ENCODE measurements at places on chromosomes 5 and 9. TPM values are rescaled to one million over a fixed set of nuclear protein-coding genes. Genes with fewer than 3 reads are reported as not detected.

Gene INPP5E
- total RNA-seq: 7.7 TPM

Gene LPAR1
- total RNA-seq: 25.1 TPM

Gene ALDH1A1
- 149 TPM for total RNA-seq

Gene PCDHA1
- total RNA-seq: not detected

Gene GLRX
- 80.7 TPM for total RNA-seq

Gene SLC6A7
- not detected for total RNA-seq

Gene OR1Q1
- total RNA-seq: not detected

Gene PCDHA3
- total RNA-seq: 0.63 TPM

DNA sequence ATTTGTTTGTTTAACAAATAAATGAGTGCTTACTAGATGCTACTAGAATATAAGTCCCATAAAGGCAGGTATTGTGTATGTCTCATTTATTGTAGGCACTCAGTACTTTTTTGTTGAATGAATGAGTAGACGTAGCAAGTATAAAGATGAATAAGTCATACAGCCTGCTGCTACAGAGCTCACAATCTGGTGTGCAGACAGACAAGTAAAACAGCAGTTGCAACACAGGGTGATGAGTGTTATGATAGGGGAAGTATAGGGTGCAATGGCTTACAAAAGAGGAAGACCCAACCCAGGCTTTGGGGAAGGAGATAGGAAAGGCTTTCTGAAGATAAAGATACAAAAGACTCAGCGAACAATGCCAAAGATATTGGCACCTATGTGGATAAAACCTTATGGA lies 47.7 kb downstream of the SH3RF2 start:
- no peak for DNase-seq

DNA sequence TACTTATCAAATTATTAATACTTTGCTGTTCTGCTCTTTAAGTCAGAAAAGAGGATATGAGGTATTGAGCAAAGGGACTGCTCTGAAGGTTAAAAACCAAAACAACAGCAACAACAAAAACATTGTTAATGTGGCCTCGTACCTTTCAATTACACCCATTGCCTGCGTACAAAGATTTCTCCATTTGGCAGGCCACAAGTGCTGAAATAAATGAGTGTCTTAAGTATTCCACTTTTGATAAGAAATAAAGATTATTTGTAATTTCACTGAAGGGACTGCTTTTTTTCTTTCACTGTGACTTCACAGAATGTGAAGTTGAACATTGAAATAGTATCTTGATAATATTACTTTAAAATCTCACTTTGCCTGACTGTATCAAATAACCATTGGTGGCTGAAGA lies 163.2 kb upstream of the MRPS30 start:
- DNase-seq: no peak

GRCh38 chr5:2985718-2986117 lies 234.2 kb upstream of the IRX2 start:
- DNase-seq: no peak

- DNase-seq: no peak
These were observed 10.4 kb upstream of the SLC45A2 start for GRCh38 chr5:33994845-33995244.

GRCh38 chr5:111830333-111830732 lies 73.3 kb upstream of the NREP start:
- DNase-seq: no peak

GRCh38 chr9:98514841-98515240 lies 193.9 kb downstream of the GABBR2 start:
- no peak for DNase-seq

DNA sequence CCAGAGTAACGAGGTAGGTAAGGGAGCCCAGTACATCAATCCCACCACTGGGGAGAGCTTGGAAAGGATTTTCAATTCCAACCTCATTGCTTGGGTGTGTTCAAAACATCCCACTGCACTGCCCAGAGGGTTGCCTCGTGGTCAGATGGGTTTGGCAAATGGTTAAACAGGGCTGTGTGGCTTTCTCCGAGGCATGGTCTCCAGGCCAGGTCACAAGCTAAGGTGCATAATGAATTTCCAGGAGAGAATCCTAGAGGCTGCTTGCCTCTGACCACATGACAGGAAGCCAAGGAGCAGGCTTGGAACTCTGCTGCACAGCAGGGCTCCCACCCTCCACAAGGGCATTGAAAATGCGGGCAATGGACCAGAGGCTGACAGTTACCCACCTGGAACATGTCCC lies 51.6 kb downstream of the DAP start:
- no peak for DNase-seq

- DNase-seq: no peak
These were observed 24.3 kb upstream of the RPS14 start for GRCh38 chr5:150473673-150474358.
